ENCODE measurements at places on chromosomes 6 and 20.

DNA sequence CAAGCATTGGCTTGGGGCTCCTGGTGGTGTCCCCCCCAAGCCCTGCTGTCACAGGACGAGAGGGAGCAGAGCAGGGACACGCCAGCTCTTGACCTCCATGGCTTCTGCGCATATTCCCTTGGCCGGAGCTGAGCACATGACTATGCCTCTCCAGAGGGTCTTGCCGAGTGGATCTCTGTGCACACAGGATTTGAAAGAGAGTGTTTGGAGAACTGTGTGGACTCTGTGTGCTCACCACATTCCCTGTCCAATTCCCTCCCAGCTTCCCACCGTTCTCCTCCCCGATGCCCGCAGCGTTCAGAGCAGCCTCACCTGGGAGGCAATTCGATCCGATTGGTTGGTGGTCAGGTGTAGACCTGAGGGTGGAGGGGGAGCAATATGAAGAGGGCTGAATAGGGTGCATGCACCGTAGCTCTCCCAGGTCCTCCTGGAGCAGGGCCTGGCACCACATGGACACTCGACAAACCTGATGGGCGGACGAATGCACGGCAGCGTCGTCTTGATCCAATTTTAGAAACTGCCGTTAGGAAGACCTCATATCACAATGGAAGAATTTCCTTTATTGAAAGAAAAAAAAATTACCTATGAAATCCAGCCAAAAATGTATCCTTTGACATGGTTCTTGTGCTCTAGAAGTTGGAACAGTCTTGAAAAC is 287.8 kb downstream of the CDH4 start:
- no peak for DNase-seq

- DNase-seq = no peak
These were observed 11.4 kb downstream of the SLC2A4RG start for GRCh38 chr20:63750807-63751470.

DNA sequence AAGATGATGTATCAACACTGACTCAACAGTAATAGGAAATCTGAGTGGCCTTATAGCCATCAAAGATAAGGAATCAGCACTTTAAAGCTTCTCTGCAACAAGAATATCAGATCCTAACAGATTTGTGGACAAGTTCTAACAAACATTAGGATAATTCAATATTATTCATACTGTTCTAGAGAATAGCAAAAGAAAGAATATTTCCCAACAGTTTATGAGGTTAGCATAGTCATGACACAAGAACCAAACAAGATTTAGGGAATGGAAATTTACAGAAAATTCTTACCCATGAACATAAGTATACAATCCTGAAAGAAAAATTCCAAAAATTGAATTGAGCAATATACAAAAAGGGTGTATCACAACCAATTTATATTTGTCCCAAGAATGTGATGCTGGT is 64.3 kb upstream of the BTBD3 start:
- DNase-seq = no peak

DNA sequence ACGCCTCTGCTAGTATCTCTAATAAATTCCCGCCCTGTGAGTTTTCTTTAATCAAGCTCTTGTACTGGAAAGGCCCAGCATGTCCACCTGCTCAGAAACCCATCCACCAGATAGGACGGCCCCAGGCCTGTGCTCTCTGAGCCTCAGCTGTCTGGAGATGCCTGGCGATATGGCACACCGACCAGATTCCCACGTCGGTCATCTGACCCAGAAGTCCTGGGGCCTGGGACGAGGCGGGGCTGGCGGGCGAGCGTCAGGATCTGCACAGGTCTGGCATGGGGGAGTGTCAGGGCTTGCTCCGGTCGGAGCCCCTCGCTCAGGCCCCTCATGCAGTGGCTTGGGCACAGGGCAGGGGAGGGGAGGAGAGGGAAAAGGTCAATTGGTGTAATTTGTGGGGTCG is 10.2 kb downstream of the RNASET2 start:
- DNase-seq = no peak

- DNase-seq = no peak
These were observed 4.2 kb downstream of the CDYL start for GRCh38 chr6:4780360-4780812.

GRCh38 chr6:109791301-109791700 is 100.2 kb downstream of the FIG4 start:
- no peak for DNase-seq

- no peak for DNase-seq
These were observed 262.2 kb downstream of the TAF4 start for GRCh38 chr20:61803416-61803914.

- no peak for DNase-seq
These were observed 106.9 kb downstream of the SLC23A2 start for GRCh38 chr20:4894409-4894808.

DNA sequence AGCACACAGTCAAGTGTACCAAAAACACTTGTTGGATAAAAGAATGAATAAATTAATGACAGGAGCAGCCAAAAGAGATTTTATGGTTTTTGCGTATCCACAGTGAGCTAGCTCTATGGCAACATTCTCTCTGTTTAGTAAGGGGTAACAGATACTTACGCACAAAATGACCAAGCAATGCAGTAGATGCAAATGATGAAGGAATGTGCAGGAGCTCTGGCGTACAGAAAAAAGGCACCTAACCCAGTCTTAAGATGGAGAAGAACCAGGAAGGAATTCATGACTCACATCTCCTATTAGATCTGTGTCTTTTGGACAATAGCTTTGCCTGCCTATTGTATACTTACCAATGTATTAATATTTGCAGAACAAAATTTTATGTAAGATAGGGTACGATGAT is 191.9 kb upstream of the PREP start:
- no peak for DNase-seq

DNA sequence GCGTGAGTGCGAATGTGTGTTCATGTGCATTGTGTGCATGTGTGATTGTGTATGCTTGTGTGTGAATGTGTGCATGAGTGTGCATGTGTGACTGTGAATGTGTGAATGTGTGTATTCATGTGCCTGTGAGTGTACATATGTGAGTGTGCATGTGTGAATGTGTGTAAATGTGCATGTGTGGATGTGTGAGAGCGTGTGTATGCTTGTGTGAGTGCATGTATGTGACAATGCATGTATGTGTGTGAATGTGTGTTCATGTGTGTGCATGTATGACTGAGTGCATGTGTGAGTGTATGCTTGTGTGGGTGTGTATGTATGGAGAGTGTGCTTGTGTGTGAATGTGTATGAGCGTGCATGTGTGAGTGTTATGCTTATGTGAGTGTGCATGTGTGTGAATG is 77.4 kb downstream of the SMOC2 start:
- no peak for DNase-seq

- no peak for DNase-seq
These were observed 50.7 kb downstream of the OPN5 start for GRCh38 chr6:47832386-47833100.

GRCh38 chr20:37366743-37367142 is 20.8 kb downstream of the SRC start:
- no peak for DNase-seq

DNA sequence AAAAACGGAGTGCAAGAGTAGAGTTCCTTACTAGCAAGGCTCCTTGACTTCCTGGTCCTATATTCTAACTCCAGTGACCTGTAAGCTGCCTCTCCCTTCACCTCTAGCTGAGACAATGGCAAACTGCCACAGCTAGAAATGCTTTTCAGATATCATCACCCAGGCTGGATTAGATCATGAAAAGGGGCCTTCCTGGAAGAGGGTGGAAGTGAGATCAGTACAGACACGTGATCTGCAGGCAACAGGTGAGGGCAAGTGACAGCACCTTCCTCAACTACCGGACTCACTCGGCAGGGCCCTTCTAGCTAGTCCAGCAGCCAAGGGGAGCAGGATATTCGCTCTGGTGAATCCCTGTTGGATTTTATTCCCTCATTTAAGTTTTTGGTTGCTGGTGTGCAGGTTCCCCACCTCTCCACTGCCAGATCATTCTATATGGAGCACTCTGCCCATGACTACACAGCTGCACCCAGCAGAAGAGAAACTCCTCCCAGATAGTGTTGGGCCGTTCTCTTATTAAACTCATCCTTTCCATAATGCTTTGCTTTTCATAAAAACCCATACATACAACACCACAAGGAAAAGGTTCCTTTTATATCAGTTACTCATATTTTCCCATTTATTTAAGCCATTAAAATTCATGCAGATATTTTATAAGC is 26.4 kb upstream of the FAM83C start:
- DNase-seq = no peak

- DNase-seq = no peak
These were observed 354.3 kb downstream of the COL12A1 start for GRCh38 chr6:74851596-74851995.

DNA sequence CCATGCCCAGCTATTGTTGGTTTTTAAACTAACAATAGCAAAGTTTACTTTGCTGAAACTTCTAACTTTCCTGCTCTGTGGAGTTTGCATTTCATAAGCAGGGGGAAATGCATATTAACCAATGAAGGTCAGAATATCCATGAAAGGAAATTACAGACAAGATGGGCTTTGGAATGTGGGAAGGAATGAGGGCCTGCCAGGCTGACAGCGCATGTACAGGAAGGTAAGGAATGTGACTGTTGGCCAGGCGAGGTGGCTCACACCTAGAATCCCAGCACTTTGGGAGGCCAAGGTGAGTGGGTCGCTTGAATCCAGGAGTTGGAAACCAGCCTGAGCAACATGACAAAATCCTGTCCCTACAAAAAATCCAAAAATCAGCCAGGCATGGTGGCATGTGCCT is 49.6 kb downstream of the CDK5RAP1 start:
- DNase-seq = no peak

GRCh38 chr20:38864662-38865061 is 59.2 kb downstream of the PPP1R16B start:
- DNase-seq = no peak

DNA sequence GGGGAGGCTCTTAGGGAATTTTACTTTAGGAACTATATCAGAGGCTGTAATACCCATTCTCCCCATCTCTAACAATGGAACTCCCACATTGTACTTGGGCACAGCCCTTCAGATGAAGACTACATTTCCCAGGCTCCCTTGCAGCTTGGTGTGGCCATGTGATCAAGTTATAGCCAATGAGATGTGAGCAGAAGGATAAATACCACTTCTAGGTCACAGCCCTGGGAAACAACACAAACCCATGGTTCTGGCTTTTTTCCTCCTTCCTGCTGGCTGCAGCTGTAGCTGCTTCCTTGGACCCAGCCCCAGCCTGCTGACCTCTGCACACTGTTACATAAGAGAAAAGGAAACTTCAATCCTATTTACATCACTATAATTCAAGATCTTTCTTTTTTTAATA is 445.9 kb upstream of the JARID2 start:
- no peak for DNase-seq

DNA sequence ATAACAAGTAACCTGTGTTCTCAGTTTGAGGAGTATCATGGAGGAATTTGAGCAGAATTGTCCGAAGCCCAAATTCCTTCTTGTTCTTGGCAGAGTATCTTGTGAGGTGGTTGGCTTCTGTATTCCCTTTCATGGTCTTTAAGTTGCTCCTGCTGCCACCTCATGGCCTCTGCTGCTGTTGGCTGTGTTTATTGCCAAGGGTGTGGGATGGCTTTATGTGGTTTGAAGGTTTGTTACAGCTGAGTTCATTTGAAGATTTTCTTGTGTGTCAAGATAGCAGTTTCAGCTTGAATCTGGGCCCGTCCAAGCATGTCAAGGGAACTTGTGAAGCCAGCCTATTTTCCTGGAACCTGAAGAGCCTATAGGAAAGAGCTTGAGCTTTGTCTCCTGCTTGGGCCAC is 20.2 kb upstream of the TTK start:
- no peak for DNase-seq

GRCh38 chr6:109202409-109203264 is 107.3 kb downstream of the CEP57L1 start:
- no peak for DNase-seq

DNA sequence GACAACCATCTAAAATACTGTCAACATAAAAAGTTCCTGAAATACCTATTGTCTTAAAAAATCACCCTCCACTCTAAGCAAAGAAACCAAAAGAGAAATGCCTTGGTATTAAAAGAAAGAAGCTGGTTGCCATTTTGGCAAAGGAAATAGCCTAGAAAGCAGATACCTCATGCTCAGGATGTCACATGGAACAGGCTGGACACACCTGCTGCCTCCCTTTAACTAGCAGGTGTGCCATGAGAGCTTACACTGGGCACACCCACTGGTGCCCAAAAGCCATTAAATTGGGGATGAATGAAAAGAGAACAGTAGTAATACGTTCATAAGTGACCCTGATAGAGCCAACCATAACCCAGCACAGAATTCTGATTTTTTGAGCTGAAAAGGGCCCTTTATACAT is 1.5 kb downstream of the SLC23A2 start:
- DNase-seq = no peak

- peak; percentile 95 for DNase-seq
These were observed 37.0 kb downstream of the MDFI start for GRCh38 chr6:41675176-41675775.

DNA sequence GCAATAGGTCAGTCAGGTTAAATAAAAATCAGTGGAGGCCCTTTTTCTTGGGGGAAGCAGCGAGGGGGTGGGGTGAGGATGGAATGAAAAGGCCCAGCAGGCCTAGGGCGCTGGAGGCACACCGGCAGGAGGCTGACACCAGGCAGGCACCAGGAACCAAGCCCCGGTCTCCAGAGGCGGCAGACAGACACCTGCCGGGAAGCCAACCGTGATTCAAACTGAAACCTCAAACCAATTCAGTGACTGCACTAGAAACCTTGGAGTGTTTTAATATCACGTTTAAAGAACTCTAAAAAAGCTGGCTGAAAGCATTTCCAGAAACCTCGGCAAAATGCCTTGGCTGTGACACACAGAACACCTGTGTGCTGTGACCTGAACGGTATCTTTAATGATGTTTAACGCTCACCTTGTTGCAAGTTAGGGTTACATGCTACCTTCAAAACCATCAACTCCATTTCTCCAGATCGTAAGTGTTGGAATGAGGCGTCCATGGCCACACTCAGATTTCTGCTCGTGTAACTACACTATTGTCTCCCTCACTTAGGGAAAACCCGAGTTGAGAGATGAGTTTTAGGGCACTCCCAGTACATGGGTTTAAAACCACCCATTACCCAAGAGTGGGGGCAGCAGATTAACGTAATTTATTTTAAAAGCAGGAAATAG is 27.2 kb downstream of the DIDO1 start:
- DNase-seq = no peak

DNA sequence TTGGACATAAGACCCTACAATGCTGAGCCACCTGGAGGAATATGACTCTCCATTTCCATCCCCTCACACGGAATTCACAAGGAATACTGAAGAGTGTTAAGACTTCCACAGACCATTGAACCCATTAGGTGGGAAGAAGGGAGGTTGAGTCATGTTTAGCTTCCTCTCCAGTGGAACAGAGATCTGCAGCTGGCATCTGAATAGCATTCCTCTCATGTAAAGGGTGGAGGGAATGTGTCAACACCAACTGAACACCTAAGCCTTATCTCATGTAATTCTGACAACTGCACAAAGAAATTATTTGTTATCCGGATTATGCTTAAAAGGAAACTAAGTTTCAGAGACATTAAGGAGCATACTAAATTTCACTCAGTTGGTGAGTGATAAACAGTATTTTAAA is 705.9 kb downstream of the MAFB start:
- DNase-seq = no peak

Measured in NCI-H1694 (cell line).